ENCODE measurements at places on chromosomes 7 and 10.
A peak's percentile ranks its signal among the peaks of the same experiment; 100 is the strongest.

DNA sequence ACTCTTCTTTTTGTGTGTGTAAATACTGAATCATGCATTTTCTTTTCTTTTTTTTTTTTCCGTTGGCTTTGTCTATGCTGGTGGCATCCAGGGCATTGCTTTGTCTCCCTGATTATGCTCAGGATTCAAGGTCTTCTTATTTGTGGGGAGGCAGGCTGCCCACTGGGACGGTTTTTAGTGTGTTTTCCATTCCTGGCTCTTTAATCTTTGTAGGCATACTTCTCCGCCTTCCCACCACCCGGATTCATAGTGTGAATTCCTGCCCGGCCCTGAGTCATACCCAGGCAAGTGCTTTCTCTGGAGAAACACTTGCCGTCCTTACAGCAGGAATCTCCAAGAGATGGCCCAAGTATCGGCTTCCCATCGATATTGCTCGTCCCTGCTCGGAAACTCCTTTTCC lies 5.2 kb downstream of the ZNF655 start:
- DNase-seq, result no peak

- no peak for DNase-seq
Observed at GRCh38 chr7:39621784-39622411, 1.5 kb upstream of the RALA start.

DNA sequence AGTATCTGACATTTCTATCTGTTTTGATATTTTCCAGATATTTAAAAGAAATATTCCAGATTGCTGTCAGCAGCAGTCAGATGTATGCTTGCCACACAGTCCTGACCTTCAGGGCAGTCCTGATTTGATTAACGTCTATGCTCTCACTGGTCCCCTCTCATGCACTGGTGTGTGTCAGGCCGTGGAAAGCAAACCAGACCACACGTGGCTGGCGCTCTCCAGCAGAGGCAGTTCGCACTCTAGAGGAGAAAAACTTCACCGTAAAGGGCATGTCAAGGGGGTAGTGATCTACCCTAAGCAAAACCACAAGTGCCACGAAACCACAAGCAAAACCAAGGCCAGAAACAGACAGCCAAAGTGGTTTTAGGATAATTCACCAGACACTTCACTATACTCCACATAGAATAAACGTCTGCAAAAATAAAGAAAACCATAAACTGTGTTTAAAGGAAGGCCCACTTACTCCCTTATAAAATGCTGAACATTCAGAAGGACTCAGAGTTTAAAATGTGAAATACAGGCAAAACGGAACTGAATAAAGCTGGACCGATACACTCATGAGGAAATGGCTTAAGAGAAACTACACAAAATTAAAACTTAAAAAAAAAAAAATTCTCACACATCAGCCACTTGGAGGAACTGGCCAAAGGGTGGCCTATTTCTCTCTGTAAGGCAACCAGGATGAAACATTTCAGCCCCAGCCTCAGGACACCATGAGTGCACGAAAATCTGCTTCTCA lies 26.4 kb downstream of the PARP12 start:
- peak; percentile 49 for DNase-seq

- no peak for DNase-seq
Observed at GRCh38 chr7:66542049-66542448, 86.6 kb upstream of the KCTD7 start.

DNA sequence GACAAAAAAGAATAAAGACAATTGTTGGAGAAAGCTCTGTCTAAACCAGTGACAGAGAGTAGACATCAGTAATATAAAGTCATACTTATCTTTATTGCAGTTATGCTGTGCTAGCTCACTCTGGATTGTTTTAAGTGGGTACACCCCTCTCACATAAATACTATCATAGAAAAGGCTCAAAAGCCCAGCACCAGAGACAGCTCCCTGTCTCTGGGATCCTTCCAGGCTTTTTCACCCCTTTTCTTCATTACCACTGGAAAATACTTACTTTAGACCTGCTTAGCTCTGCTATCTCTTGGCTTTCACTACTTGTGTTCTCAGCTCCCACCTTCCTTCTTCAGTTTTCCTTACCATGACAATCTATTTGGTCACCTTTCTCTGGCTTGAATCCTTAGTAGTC lies 259.1 kb upstream of the MINDY3 start:
- no peak for DNase-seq

DNA sequence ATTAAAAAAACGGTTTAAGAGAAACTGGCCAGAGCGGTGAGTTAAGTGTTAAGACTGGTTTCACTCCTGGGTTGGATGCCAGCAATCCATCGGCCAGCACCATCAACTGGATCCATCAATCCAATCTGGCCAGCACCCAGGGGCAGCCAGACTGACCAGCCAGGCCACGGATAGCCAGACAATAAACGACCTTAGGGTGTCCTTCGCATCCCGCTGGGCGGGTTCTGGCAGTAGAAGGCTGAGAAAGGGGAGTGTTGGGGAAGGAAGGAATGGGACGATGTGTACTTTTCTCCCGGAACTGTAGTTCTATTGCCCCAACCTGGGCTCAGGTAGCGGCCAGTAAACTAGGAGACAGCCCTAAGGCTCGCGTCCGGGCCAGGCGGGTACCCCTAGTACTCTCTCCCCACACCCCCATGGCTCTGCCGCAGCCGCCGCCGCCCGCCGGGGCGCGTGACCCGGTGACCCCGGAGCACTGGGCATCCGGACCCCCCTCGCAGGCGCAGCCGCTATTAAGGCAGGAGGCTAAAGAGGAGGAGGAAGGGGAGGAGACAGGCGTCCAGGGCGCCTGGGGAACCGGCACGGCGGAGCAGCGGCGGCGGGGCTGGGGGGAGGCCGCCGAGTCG lies at the start of gene CASD1:
Gene CASD1, plus strand, starts transcription at position 546 of the 623 bp plus-strand sequence. CDS start 276 bp downstream, outside the sequence.
- DNase-seq, result peak; percentile 65

GRCh38 chr7:36957620-36958019 lies 233.3 kb upstream of the AOAH start:
- no peak for DNase-seq

- DNase-seq, result no peak
Observed at GRCh38 chr10:44990302-44990655, 10.4 kb upstream of the ZNF22 start.

DNA sequence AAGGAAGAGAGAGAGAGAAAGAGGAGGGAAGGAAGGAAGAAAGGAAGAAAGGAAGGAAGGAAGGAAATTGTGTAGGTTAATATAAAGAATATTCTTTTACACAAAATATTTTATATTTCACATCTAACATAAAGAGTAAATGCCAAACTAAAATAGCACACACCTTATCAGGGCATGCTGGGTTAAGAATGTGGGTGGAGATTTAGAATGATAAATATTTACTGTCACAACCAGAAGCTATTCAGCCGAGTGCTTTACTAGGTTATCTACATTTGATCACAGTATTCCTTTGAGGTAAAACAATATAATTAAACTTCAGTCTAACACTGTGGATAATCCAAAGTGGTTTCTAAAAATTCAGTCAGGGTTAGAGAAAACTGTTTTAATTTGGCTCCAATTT lies 103.3 kb downstream of the SEMA3A start:
- DNase-seq, result no peak

- DNase-seq, result no peak
Observed at GRCh38 chr7:135204341-135204749, 7.0 kb downstream of the WDR91 start.

DNA sequence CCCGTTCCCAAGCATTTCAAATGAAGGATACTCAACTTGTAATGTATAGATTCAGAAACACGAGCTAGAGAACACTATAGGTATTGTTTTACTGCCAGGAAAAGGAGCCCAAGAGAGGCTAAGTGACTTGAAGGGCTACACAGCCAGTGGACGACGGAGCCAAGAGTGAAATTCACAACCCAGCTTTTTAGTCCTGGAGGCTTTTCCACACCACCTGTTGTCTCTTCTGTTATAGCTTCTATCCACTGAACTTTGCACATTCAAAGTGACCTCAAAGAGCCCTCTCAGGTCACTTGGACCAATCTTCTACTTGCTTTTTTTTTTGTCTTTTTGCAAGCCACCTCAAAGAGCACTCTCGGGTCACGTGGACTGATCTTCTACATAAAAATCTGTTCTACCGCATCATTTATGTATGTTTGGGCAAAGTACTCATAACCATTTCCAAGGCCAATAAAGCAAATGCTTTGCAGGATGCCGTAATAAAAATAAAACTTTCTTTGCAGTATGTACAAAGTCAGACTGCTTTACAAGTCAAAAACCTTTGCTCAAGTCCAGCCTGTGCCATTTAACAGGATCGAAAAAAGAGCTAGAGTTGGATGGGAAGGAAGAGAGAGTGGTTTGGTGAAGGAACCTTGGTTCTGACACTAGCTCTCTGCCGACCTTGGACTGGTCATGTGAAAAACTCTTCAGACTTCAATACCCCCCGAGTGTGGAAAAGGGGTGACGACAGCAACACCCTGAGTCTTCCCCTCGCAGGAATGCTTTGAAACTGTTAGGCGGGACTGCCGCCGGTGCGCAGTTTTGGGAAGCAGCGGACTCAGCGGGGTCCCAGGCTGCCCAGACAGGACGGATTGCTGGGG lies 821 bp downstream of the SLC35B4 start:
- no peak for DNase-seq

DNA sequence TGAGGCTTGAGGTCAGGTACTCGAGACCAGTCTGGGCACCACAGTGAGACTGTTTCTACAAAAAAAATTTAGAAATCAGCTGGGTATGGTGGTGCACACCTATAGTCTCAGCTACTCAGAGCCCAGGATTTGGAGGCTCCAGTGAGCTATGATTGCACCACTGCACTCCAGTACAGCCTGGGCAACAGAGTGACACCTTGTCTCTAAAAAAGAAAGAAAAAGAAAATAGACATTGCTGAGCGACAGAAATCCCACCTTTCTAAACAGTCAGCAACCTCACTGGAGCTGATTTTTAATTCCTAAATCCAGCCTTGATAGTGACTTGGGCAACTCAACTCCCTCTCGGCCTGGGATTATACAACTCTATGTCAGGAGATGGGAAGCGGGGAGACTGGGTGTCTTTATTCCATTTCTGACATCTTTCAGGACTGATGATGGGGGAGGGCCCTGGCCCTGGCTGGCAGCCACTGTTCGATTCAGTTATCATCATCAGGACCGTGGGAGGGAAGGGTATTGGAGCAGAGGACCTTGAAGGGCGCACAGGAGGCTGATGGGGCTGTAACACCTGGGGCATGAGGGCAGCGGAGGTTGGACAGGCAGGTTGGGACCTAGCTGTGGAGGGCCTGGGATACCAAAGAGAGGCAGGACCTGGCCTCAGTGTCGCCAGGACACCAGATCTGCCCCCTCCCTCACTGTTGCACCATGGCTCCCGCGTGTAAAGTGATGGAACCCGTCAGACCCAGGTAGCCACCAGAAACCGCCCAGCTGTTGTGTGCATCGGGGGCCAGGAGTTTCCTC lies 14.7 kb downstream of the HSPB1 start:
- DNase-seq, result no peak

GRCh38 chr7:30997316-30997715 lies 33.6 kb downstream of the GHRHR start:
- no peak for DNase-seq

- no peak for DNase-seq
Observed at GRCh38 chr10:124536496-124537050, 75.0 kb downstream of the LHPP start.

DNA sequence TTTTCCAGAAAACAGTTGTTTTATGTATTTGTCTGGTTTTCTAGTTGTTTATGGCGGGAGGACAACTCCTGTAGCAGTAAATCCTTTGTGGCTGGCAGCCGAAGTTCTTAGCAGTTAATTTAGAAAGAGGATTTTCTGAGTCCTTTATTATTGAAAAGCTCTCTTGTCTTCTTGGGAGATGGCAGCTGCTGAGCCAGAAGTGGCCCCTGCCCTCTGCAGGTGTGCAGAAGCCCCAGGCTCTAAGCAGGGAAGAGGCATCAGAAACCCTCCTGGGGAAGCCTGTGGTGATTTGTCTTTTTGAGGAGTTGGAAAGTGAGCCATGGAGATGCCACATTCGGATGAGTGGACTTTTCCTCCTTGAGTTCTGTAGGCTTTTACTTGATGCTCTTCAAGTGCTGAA lies 106.3 kb downstream of the GLRX3 start:
- no peak for DNase-seq

DNA sequence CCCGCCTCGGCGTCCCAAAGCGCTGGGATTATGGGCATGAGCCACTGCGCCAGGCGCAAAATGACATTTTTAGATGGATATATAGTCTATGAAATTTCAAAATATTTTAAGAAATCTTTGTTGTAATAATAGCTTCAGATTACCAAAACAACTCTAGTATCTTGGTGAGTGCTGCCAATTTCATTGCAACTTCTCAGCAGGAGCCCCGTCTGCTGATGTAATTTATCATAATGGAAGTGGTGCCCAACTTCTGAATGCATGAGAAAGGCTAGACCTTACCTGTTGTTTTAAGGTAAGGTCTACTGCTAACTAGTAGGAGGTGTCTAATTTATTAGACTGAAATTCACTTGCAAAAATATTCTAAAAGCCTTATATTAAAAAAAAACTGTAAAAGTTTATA lies 20.0 kb downstream of the PDSS1 start:
- DNase-seq, result no peak

DNA sequence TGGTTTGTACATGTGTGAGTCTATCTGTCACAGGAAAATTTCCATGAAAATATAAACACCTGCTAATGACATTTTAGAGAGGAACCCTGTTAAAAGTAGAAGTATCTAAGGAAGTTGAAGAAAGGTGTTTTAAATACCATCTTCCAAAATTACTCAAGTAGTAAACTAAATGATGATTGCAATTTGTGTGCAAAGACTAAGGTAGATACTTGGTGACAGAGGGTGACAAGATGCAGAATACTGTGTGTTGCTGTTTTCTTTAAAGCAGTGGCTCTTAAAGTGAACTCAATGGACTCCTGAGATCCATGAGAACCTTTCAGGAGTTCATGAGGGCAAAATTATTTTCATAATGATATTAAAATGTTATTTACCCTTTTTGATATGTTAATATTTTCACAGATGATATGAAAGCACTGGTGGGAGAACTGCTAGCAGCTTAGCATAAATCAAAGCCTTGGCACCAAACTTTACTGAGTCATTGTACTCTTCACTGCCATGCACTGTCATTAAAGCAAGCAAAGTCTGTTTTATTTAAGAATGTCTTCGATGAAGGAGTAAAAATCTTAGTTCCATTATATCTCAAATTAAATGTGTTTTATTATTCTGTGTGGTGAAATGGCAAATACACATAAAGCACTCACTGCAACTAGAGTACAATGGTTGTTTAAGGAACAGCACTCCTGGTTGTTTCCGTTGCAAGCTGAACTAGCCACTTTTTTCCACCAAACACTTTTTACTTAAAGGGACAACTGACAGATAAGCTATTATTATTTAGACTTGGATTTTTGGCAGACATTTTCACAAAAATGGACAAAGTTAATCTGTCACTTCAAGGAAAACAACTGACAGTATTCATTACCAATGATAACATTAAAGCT lies 133.7 kb downstream of the LRRN3 start:
- DNase-seq, result no peak

GRCh38 chr7:42747044-42747443 lies 164.8 kb downstream of the C7orf25 start:
- no peak for DNase-seq
